ENCODE measurements at places on chromosomes 4 and X. TPM values are rescaled to one million over a fixed set of nuclear protein-coding genes. Genes with fewer than 3 reads are reported as not detected.

Gene GPRIN3
- total RNA-seq: 0.65 TPM

Gene CPLX1
- total RNA-seq: not detected

Gene SPIN4
- total RNA-seq: 4.4 TPM

Gene PLXNA3
- 14.2 TPM for total RNA-seq

Gene SMIM31
- not detected for total RNA-seq

Gene HTN3
- not detected for total RNA-seq

Gene ADH1C
- 0.13 TPM for total RNA-seq

Gene NR0B1
- 0.13 TPM for total RNA-seq

Gene ABLIM2
- total RNA-seq: not detected

Gene BTC
- 0.26 TPM for total RNA-seq

Gene DOK7
- total RNA-seq: 0.13 TPM

Gene RASSF6
- not detected for total RNA-seq

Gene PARM1
- 0.65 TPM for total RNA-seq

Gene SYTL5
- total RNA-seq: 1.4 TPM

Gene ALB
- total RNA-seq: 1.1 TPM

Gene MAGEC3
- total RNA-seq: not detected

Gene USP17L5
- not detected for total RNA-seq

Gene TRAM1L1
- total RNA-seq: 5.2 TPM

Gene NDST3
- 0.26 TPM for total RNA-seq

Gene C4orf50
- not detected for total RNA-seq

All from epithelial cell of alveolus of lung (primary cell).